B cell (primary cell): ENCODE measurements at places on chromosomes 1 and 21.

- DNase-seq = peak; percentile 20
Measured at GRCh38 chr1:169460191-169460833, 25.4 kb downstream of the SLC19A2 start.

DNA sequence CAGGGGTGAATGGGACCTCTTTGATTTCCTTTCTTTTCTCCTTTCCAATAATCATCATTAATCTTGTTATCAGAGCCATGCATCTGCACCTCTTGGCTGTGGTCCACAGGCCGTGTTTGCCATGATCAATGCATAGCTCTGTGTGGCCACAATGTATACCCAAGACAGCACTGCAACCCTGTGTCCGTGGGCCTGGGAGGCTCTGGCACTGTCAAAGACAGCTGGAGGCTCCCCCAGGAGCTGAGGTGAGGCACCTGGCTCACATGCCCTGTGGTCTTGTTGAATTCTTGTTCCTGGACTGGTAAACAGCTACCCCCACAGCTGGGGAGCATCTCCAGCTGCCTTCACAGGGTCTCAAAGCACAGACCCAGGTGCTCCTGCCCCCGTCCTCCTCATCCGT is 67.2 kb upstream of the SELENON start:
- DNase-seq = no peak

DNA sequence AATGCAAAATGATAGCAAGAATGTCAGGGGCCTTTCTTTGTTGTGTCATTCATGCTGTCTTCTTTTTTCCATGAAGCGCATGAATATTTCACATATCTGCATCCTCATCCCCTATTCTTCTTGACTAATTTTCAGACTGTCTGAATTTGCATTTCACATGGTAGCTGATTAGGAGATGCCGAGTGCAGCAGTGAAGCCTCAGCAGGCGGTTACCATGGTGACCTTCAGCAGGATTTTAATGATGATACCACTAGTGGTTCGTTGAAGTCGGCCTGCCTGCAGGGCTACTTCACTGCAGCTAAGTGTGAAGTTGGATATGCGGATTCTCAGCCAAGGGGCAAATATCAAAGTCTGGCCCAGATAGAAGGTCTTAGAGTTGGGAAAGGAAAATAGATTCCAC is 141.8 kb downstream of the NEK7 start:
- no peak for DNase-seq

GRCh38 chr1:3767328-3767925 is 5.1 kb upstream of the SMIM1 start:
- no peak for DNase-seq

DNA sequence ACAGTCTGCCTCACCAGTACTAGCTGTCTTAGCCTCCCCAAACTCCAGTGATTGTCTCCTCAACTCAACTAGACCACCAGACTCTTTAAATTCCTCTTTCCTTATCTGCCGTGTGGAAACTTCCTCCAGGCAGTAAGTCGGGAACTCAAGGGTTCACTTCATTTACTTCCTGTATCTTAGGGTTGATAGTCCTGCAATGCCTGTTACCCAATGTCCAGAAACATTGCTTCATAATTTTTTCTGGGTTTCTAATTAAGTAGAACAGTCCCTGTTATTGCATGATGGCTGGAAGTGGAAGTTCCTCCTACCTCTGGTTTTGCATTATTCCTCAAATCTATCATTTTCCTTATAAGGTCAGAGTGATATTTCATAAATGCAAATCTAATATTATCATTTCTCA is 60.8 kb upstream of the RNF11 start:
- no peak for DNase-seq

GRCh38 chr21:29691616-29692491 is 247.9 kb downstream of the GRIK1 start:
- no peak for DNase-seq

GRCh38 chr21:42672699-42673458 is 19.5 kb downstream of the PDE9A start:
- DNase-seq = no peak

DNA sequence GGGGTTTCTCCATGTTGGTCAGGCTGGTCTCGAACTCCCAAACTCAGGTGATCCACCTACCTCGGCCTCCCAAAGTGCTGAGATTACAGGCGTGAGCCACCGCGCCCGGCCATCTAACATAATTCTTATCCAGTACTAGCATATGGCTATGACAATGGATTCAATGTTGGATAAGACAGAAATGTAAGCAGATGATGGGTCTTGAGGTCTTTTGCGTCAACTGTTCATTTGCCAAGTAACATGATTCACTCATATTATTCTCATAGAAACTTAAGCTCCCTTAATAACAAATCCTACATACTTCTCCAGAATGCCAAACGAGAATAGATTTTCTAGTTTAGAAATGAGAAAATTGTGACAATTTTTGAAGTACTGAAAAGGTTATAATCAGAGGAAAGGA is 170.3 kb downstream of the RGS7 start:
- DNase-seq = no peak

DNA sequence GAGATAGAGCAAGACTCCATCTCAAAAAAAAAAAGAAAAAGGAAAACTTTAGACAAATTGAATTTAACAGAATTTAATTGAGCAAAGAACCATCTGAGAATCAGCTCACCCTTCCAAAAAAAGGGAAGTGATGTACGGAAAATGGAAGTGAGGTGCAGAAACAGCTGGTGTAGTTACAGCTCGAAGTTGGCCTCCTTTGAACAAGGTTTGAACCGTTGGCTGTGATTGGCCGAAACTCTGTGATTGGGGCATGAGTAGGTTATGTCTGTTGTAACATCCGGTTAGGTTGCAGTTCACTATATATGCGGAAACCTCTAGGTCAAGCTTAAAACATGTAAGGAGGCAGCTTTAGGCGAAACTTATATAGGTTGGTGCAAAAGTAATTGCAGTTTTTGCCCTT is 97.9 kb upstream of the KIF26B start:
- no peak for DNase-seq

DNA sequence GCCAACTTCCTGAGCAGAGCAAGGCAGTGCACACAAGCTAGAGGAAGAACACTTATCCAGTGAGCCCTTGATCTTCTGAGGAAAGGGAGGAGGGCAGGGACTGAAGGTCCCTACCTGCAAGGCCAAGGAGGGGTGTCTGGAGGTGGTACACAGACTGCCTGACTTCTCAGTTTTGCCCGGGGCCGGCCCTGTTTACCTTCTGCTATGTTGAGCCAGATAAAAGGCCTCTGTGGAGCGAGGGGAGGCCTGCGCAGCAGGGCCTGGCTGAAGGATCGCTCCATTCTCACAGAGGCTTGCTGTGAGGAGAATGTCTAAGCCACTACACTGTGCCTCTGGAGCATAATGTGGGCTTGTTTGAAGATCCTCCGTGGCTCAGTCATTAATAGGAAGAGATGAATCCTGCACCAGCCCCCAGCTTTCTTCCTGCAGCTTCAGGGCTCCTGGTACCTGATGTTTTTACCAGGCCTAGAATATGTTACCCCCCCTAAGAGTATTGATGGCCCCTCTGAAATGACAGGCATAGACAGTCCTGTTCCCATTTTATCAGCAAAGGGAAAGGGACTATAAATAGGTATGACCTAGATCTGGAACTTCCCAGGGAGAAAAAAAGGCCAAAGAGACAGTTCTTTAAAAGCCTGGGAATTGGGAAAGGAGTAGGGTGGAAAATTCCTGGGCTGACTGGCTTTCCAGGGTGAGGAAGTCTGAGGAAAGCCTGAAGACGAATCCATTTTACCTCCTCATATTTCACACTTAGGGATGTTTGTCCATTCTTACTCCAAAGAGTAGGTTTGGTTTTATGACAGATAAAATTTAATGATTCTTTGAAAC is 4.7 kb downstream of the POGK start:
- DNase-seq = no peak

- no peak for DNase-seq
Measured at GRCh38 chr1:42163114-42163513, 1.4 kb downstream of the GUCA2A start.

GRCh38 chr1:20373764-20374163 is 83.1 kb downstream of the VWA5B1 start:
- DNase-seq = no peak

- no peak for DNase-seq
Measured at GRCh38 chr1:172203902-172204301, 216.6 kb upstream of the C1orf105 start.

GRCh38 chr21:36419996-36420395 is 34.8 kb downstream of the CHAF1B start:
- DNase-seq = peak; percentile 52

DNA sequence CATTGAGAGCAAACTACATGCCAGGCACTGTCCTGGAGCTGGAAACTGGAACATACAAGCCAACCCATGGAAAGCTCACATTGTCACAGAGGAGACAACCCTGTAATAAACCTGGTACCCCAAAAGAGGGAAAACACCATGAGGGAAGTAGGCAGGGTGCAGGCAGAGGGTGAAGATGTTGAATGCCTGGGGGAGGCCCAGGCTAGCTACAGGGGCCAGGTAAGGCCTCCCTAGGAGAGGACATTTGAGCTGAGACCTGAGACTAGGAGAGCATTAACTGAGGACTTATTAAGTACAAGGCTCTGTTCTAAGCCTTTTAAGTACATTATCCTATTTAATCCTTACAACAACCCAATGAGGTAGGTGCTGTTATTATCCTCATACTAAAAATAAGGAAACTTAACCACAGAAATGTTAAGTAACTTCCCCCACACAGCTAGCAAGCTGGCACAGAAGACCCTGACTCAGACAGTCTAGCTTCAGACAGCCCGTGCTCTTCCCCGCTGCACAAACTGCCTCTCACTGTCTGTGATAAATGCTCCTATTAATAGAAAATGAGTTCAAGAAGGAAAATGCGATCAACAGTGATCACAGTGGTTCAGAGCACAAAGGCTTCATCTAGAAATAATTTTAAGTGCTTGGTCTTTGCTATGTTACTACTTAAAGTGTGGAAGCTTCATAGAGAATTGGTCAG is 41.8 kb downstream of the ZNF281 start:
- DNase-seq = no peak

- no peak for DNase-seq
Measured at GRCh38 chr1:29032841-29033240, 90.9 kb downstream of the TMEM200B start.

- no peak for DNase-seq
Measured at GRCh38 chr1:67575861-67576260, 109.1 kb upstream of the GADD45A start.

DNA sequence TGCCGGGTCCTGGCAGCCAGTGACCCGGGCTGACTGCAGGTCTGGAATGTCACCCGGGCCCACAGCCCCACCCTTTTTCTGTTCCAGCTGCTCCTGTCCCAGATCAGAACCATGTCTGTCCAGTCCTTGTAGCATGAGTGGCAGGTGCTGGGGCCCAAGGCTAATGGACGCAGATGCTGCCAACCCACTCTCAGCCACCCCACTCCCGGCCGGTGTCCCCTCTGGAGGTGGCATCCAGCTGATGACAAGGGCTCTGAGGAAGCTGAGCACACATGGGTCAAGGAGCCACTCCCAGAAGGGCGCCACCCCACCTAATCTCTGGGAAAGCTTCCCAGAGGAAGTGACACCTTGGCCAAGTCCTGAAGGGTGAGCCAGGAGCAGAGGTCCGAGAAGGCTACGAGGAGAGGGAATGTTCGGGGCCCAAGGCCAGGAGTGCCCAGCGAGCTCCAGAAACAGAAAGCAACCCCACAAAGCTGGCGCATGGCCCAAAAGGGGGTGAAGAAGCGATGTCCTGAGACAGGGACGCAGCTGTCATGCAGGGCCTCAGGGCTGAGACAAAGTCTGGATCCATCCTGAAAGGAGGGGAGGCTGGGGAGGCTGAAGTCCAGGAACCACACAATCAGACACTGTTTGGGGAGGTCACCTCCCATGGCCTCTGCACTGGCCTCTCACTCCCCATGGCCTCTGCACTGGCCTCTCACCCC is 39.5 kb downstream of the ACOT7 start:
- DNase-seq = no peak

GRCh38 chr21:45579383-45580180 is 37.3 kb upstream of the SLC19A1 start:
- no peak for DNase-seq

- no peak for DNase-seq
Measured at GRCh38 chr1:17877896-17878295, 122.8 kb downstream of the ACTL8 start.

GRCh38 chr1:223299553-223299952 is 64.4 kb downstream of the SUSD4 start:
- DNase-seq = no peak

DNA sequence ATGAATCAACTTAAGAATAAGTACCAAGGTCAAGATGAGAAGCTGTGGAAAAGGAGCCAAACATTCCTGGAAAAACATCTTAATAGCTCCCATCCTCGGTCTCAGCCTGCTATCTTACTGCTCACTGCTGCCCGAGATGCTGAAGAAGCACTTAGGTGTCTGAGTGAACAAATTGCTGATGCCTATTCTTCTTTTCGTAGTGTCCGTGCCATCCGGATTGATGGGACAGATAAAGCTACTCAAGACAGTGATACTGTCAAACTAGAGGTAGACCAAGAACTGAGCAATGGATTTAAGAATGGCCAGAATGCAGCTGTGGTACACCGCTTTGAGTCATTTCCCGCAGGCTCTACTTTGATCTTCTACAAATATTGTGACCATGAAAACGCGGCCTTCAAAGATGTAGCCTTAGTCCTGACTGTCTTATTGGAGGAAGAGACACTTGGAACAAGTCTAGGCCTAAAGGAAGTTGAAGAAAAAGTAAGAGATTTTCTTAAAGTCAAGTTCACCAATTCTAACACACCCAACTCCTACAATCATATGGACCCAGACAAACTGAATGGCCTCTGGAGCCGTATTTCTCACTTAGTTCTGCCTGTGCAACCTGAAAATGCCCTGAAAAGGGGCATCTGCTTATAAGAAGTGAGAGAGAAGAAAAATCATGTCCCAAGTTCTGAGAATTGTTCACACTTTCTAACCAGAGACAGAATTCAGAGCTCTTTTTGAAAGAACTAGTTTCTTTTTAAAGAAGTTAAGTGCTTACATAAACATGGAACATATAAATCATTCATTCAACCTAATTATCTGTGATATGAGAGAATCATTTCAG is 35.7 kb downstream of the TOR1AIP1 start:
- DNase-seq = no peak

DNA sequence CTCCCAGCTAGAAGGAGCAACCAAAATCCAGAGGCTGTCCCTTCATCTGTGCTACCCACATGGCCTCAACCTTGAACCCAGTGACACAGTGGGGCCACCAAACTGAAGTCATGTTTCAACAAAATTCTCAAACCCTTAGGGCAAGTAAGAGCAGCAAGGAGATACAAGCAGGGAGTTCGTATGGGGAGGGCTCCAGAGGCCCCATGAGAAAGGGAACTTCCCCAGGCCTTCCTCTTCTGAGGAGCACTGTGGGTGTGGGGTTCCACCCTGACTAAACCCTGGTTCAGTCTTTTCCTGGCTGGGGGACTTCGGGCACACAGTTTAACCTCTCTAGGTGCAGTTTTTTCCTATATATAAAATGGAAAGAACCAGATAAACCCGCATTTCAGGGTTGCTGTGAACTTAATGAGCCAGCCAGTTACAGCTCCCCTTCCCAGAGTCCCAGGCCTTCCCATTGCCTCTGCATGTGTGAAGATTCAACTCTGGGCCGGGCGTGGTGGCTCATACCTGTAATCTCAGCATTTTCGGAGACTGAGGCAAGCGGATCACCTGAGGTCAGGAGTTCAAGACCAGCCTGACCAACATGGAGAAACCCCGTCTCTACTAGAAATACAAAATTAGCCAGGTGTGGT is 8.0 kb upstream of the THEMIS2 start:
- peak; percentile 60 for DNase-seq
